Cortex of kidney (tissue), 1 donor: ENCODE measurements at places on chromosomes 2 and 18.
A peak's percentile ranks its signal among the peaks of the same experiment; 100 is the strongest.

GRCh38 chr2:232488721-232489300, 1.2 kb upstream of the ECEL1 start:
- DNase-seq: no peak

DNA sequence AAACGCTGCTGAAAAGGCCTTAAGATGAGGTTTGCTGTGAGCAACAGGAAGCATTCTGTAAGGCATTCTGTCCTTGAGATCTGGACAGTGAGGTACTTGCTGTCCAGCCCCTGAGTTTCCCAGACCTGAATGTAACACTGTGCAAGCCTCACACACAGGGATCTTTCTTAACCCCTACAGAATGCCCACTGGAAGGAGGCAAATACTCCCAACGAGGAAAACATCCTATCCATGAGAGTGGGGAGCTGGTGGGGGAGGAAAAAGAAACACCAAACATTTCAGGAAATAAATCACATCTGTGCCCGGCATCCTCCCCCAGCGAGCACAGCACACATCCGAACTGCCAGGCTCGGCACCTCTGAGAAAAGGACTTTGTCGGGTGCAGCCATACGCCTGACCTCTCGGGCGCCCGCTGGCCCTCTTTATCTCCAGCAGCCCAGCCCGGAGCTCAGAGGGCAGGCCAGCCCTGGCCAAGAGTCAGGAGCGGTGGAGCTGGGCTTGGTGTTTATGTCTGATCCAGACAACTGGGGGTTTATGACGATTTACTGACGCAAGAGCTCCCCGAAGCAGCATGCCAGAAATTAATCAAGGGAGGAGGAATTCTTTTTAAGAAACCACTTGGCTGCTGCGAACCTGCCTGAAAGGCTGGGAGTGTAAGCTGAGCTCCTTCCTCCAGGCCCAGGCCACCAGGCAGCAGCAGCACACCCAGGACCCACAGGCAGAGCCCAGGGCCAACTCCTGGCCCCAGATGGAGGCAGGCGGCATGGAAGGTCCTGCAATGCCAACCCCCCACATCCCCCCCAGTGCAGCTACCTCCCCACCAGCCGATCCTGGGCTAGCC, 72.2 kb downstream of the HDAC4 start:
- no peak for DNase-seq

DNA sequence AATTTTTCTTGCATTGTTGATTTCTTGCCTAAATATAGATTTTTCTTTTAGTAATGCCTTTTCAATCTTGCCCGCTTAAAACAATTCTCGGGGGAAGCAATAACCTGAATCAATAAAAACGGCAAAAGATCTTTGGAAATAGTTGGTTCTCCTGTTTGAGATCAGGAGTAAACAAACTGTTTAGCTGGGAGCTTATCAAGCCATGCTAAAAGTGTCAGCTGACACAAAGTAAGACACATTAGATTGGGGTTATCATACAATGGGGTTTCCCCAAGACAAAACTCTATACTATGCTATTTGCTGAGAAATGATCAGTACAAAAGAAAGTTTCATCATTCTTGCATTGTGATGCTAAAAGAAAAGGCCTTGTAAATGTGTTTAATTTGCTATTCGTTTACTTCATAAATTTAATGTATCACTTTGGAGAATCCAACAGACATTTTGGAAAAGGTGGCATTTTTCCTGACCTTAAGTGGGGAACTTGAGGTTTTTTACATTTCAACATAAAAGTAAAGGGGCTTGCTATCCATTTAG, 46.5 kb downstream of the ATIC start:
- no peak for DNase-seq

- no peak for DNase-seq
Measured at GRCh38 chr2:140797718-140798117, 1333.1 kb downstream of the LRP1B start.

GRCh38 chr2:198102856-198103255, 298.5 kb downstream of the PLCL1 start:
- no peak for DNase-seq

- DNase-seq: no peak
Measured at GRCh38 chr2:233588400-233588799, 21.8 kb upstream of the USP40 start.

DNA sequence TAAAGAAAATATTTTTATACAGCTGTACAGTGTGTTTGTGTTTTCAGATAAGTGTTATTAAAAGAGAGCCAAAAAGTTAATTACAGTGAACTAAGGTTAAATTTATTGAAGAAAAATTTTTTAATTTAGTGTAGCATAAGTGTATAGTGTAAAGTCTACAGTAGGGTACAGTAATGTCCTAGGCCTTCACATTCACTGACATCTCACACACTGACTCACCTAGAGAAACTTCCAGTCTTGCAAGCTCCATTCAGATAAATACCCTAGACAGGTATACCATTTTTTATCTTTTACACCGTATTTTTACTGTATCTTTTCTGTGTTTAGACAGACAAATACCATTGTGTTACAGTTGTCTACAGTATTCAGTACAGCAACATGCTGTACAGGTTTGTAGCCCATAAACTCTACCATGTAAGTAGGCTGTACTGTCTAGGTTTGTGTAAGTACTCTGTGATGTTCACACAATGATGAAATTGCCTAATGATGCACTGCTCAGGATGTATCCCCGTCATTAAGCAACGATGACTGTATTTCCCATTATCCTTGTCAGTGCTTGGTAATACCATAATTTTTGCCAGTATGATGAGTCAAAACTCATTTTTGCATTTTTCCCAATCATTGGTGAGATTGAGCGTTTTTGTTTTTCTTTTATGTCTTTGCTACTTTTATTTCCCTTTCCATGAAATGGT, 48.2 kb upstream of the B3GNT2 start:
- no peak for DNase-seq

DNA sequence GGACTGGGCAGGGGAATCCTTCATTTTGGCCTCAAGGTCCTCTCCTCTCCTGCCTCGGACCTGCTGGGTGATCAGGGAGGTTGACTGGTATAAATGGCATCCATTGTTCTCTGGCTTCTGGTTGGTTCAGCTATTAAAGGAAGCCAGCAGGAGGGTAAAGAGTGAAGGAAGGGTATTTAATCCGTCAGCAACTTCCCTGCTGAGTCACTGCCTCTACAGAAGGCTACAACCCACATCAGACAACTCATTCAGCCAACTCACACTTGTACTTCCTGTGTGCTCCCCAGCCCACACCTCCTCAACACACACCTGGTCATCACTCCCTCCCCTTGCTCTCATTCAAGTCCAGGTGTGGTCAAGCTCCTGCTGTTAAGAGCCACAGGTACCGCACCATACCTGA, 68.3 kb upstream of the MRPS9 start:
- DNase-seq: no peak

DNA sequence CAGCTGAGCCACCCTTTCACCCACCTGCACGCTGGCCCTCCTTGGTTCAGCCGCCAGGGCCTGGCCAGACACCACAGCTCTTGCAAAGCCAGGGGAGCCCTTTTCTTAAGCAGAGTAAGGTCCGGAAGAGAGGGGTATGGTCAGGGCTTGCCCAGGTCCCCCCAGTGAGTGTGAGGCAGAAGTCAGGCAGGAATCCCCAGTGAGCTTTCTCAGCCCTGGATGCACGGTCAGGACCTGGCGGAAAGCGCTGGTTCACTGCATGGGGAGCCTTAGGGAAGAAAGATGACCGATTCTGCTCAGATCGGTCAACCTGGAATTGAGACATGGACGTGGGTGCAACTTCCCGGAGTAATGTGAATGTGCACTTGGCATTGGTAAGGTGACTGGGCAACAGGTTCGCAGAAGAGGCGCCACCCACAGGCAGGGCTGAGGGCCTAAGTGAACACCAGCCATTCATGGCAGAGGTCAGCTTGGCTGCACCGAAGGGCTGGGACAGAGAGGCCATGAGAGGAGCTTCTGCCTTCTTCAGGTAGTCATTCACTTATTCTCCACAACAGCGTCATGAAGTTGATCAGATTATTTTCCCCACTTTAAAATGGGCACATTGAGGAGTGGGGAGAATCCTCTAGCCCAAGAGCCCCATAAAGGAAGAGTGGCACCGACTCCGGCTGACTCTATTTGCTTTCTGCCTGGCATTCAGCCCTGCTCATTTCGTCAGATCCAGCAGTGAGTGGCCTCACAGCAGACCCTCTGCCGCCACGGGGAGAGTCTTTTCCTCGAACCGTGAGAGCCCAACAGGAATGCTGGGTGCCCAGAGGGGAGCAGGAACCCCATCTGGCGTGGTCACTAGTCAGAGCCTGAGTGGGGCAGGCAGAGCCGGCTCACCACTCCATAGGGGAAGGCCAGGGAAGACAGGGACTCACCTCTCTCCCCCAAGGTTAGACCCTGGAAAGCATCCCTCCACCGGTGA, 35.8 kb downstream of the SCTR start:
- no peak for DNase-seq

DNA sequence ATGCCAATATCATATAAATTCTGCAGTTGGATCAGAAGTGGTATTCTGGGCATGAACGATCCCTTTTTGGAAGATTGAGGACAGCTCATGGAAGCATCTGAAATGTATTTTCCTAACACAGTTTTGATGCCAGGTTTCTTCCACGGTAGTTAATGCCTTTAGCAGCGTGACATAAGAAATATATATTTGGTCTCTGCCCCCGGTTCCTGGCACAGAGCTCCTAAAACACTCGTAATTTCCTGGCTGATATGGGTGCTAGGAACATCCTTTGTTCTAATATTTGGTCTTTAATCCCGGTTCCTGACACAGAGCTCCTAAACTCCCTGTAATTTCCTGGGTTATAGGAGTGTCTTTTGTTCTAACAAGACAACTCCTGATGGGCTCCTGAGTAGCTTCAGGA, 8.2 kb upstream of the CABLES1 start:
- DNase-seq: no peak

GRCh38 chr18:2360861-2361260, 210.4 kb downstream of the METTL4 start:
- no peak for DNase-seq

DNA sequence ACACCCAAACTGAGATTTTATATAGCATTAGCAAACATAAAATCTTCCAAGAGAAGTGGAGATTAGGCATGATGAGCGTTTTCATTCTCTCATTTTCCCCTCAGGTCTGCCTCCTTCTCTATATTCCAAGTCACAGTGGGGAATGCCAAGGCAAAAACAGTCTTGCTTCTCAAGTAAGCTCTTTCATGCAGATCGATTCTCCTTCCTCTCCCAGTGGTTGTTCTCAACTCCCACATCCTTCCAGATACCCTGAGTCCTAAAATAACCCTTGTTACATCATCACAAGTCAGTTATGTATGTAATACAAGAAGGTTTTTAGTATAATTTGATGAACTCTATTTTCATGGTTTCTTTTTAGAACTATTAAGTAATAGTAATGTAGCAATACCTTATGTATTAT, 150.6 kb downstream of the TXNL1 start:
- DNase-seq: no peak

DNA sequence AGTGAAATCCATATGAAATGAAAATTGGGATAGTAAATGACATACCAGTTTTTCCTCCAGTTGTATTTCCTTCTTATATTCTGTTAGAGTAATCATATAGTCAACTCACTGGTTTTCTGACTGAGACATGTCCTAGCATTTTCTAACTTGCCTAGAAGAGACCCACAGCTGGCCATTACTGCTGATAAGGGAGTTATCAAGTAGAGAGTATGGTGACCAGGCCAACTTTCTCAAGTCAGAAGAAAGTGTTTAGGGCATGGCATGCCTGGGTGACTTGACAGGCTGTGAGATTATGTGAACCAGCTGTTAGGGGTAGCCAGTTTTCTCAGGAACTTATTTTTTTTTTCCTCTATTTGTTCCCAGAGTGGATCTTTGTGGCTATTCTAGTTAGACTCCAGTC, 81.2 kb downstream of the GPD2 start:
- DNase-seq: no peak

- DNase-seq: no peak
Measured at GRCh38 chr18:26839609-26840008, 25.9 kb downstream of the AQP4 start.

GRCh38 chr2:237227592-237228280, 142.0 kb downstream of the COPS8 start:
- DNase-seq: no peak

DNA sequence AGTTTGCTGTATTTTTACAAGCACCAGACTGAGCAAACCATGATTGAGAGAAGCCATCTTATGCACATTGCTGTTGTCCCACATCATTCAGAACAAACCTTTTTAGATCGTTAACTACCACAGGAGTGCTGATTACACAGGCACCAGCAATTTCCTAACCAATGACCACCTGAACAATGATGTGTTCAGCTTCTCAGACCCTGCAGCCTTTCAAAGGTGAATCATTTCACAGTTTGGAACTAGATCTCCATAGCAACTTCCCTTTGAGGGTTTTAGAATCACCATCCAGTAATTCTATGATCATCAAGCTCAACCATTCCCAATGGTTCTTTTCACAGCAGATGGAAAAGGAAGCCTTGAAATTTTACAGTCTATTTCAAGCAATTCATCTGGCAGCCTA, 71.4 kb downstream of the OLA1 start:
- no peak for DNase-seq

DNA sequence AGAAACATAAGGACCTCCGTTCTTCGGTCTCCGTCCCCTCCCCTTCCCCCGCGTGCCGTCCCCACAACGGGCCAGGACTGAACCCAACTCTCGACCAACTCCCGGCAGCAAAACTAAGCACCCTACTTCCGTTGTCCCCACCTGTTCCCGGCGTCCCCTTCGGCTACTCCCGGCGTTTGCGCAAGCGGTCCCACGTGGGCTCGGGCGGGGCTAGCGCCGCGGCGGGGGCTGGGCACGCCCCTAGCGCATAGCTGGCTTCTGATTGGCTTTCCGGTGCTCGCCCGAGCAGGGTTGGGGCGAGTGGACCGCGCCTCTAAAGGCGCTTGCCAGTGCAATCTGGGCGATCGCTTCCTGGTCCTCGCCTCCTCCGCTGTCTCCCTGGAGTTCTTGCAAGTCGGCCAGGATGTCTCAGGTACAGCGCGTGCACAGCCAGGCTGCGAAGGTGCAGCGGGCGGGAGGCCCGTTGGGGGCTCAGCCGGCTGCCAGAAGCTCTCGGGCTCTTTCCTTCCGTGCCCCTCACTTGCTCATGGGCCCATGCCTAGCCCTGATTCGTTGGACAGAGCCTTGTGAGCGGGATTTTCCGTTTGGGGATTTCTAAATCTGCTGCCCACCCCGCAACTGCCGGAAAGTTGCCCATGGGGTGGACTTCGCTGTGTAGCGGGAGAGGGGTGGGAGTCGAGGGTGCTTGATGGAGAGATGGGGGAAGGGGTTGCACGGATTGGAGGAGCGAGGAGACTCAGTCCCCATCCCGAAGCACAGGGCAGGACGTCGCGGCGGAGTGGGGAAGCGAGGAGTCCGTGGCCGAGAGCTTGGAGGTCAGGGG, at the start of the genes C2orf76 and DBI:
Gene C2orf76, minus strand, starts transcription at position 186 of the 823 bp plus-strand sequence. CDS start 26,875 bp downstream, outside the sequence.
Gene DBI, plus strand, starts transcription at position 329 of the 823 bp plus-strand sequence. Its CDS starts 75 bp downstream, at position 404.
- peak; percentile 69 for DNase-seq

DNA sequence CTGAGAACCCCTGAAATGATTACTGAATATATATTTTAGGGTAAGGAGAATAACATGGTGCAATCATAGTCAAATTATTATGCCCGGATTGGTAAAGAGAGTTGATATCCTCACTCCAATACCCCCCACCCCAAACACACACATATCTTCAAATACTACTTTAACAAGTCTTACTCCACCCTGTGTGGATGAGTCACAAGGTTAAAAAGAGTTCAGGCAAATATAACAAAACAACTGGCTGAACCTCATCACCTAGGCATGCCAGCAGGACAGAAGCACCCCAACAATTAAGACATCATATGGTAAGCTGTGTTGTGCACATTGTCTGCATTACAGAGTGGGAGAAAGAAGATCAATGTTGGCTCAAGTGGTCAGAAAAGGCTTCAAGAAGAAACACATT, 857.4 kb downstream of the TDRD15 start:
- no peak for DNase-seq
